CD4-positive, alpha-beta T cell (primary cell): ENCODE measurements at places on chromosomes 6 and 20.

DNA sequence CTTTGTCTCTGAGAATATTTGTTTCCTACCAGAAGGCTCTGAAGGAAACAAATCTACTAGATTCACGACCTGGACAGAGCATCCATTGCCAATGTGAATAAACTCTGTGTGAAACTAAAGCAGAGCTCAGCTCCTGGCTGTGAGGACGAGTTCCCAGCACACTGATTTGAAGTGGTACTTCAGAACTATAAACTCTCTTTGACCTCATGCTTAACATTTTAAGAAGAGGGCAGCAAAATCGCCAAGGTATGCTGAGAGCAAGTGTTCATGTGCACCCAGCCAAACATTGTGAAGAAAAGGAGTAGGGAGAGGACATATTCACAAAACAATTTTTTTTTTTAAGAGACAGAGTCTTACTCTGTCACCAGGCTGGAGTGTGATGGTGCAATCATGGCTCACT, 33.7 kb upstream of the ZNF133 start:
- no peak for DNase-seq

DNA sequence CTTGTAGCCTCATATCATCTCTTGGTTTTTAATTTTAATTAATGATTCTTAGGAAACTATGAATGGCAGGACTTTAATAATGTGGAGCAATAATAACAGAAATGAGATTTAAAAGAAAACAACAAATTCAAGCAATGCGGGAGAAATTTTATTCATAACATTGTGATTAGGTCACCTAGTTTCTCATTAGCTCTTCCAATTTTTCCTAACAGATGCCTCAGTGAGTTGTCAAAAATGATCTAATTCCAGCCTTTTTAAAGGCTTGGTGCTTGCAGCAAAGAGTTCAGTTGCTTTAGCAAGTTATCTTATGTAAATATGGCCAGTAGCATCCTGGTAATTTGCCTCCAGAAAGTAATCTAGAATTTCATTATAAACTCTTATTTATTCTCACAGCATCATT, 20.4 kb downstream of the PDE7B start:
- DNase-seq: no peak

GRCh38 chr6:56933650-56934049, 21.3 kb upstream of the BEND6 start:
- no peak for DNase-seq

- DNase-seq: no peak
These were observed 70.3 kb downstream of the PREP start for GRCh38 chr6:105332576-105332975.

GRCh38 chr6:125534430-125535263, 214.8 kb upstream of the HEY2 start:
- DNase-seq: no peak

- DNase-seq: no peak
These were observed 96.5 kb downstream of the SNAP25 start for GRCh38 chr20:10315138-10315537.

DNA sequence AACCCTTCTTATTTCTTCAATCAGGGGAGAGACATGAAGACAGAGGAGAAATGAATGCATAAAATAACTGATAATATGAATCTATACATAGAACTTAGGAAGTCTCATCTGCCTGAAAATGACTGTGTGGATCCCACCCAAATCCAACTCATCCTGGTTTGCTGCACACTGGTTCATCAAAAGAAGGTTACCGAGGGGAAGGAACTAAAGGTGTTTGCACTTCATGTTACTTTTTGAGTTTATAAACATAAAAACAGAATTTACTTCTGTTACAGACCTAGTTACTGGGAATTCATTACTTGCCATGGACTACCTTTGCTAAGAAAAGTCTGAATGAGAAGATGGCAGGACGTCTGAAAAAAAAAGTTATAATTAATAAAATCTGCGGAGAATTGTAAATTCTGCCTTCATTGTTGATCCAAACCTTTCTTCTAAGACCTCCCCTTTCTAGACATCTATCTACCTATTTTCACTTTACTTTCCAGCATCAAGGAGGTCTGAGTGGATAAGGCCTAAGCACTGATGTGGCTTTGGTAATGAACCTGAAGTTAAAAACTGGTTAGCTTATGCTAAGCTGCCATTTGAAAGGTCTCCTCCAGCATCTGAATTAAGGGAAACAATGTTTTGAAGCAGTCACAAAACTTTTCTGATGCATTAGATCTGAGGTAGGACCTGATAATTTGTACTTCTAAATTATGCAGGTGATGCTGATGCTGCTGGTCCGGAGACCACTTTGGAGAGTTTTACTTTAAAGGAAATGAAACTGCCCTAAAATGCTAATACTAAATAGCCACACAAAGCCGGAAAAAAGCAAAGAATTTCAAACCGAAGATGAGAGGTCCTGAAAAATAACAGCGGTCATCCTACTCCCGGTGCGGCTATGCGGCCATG, 84.0 kb downstream of the HFE start:
- DNase-seq: no peak

GRCh38 chr6:139597087-139597763, 222.8 kb upstream of the CITED2 start:
- DNase-seq: no peak

DNA sequence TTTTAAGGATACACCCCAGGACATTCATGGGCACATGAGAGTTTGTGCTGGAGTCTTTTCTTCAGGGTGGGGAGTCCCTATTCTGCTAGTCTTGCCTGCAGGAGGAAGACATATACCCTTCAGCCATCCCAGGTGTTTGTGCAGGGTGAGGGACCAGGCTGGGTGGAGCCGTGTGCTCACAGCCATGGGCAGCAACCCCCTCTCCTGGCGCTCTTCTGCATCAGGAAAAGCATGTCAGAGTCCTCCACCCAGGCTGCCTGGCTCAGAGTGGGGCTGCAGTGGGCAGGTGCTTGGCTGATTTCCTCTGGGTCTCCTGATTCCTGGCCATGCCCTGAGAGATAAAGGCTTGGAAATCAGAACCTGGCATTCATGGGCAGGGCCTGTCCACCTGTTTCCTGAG, 22.7 kb upstream of the MLN start:
- DNase-seq: no peak

GRCh38 chr6:38279423-38279822, 360.3 kb downstream of the BTBD9 start:
- DNase-seq: no peak

- DNase-seq: no peak
These were observed 22.7 kb upstream of the PRDM1 start for GRCh38 chr6:106063448-106063850.

DNA sequence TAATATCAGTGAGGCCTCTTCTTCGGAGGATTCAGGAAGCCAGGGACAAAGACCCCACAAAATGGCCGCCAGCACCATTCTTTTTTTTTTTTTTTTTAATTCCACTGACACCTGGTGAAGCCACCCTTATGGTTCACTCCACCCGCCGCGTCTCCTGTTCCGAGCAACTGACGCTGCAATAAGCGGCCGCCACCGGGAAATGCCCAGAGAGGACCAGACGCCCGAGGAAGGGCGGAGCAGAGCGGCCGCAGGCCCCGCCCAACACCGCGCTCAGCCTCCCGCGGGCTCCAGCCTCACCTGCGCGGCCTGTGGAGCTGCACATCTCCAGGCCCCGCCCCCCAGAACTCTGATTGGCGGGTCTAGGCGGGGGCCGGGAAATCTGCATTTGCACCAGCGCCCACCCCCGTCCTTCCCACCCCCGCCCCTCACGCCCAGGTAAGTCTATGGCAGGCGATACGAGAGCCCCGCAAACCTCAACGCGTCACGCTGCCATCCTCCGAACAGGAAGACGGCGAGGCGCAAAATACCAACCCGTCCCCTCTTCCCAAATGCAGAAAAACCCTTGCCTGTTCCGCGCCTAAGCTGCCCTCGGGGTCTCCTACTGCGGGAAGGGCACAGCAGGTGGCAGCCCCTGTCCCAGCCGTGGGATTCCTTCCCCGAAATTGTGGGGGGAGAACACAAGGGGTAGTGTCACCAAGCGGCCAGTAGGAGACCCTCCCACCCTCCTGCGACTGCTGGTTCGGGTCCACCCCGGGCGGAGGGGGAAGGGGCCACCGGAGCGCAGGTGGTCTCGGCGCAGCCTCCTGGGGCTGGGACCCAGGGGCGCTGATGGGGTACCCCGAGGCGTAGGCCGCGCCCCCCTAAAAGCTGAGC, 960 bp downstream of the ATP9A start:
- peak; percentile 2 for DNase-seq

GRCh38 chr20:49578436-49578835, 10.5 kb upstream of the PTGIS start:
- no peak for DNase-seq

DNA sequence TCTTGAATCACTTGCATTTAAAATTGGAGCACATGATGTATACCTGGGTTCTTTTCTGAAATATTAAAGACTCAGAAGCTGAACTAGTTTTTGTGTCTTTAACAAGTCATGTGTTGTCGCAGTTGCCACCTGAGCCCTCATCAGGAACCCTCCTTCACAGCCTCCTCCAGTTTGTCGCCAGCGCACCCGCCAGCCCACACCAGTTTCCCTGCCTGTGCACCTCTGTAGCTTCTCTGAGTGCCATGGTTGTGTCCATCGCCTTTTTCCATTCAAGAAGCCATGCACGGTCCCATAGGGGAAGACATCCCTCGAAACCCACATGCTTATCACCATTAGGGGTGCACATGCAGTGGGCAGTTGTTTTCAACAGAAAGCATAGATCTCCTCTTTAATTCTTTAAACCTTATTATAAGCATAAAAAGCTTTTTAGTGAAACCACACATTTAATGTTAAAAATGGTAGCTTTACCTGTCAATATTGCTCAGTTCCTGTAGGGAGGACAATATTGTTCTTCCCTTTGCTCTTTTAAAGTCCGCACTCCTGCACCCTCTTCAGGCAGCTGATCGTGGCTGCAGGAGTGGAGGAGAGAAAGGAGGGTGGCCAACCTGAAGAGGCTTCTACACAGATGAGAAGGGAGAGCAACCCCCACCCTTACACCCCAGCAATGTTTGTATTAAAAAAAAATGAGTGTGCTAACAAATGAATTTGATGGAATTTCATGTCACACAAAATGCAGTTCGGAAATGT, 121.9 kb downstream of the CFAP61 start:
- no peak for DNase-seq

GRCh38 chr20:46809706-46810360, 84.8 kb upstream of the EYA2 start:
- no peak for DNase-seq

GRCh38 chr20:32964575-32964974, 39.7 kb downstream of the SUN5 start:
- no peak for DNase-seq

DNA sequence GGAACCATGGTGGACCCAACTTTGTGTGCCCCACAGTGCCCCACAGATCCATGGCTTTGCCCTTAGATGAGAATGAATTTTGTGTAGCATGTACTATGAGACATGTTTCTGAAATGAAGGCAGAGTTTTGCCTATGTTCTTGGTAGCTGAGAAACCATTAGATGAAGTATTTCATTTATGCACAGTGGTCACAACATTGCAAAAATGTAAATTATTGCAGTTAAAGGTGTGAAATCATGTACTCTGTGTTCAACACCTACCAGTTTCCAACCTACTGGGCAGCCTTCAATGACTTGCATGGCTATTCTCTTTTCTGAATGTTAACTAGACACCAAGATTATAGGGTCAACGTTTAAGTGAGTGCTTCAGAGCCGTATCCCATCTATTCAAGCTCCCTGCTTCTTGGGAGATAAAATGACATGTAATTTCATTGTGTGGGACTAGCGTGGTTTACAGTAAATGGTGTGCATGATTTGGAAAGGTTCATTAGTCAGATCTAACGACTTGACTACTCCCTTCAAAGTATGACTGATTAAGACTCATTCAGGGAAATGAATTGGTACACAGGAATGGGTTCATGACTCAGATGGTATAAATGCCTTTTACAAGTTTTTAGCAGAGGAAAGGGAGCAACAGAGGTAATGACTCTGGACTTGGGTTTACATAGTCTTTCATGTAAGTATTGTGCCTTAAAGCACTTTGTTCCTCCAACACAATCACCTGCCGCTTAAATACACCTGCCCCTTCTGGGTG, 106.1 kb upstream of the AKIRIN2 start:
- DNase-seq: no peak

DNA sequence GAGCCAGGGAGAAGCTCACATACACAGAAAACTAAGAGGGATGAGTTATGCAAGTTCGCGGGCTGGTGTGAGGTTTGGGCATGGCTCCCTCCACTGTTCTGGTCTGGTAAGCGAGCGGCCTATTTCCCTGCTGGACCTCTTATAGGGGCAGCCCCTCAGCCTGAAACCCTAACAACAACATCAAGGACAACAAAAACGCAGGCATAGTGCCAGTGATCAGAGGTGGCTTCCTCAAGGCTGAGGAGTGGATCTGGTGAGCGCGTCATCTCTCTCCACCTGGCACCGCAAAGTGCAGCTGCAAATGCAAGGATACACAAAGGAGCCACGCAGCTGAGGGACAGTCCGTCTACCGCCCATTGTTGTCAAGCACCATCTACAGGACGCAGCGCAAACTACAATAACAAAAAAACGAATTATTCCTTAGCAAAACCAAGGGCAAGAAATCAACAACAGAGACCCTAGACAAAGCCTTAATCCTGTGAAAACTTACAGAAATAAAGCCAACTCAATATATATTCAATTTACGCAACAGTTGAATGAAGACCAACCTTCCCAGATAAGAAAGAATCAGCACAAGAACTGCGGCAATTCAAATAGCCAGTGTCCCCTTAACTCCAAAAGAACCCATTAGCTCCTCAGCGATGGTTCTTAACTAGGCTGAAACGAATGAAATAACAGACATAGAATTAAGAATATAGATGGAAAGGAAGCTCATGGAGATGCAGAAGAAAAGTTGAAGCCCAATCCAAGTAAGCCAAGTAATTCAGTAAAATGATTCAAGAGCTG, 9.2 kb upstream of the DEFB110 start:
- DNase-seq: no peak

DNA sequence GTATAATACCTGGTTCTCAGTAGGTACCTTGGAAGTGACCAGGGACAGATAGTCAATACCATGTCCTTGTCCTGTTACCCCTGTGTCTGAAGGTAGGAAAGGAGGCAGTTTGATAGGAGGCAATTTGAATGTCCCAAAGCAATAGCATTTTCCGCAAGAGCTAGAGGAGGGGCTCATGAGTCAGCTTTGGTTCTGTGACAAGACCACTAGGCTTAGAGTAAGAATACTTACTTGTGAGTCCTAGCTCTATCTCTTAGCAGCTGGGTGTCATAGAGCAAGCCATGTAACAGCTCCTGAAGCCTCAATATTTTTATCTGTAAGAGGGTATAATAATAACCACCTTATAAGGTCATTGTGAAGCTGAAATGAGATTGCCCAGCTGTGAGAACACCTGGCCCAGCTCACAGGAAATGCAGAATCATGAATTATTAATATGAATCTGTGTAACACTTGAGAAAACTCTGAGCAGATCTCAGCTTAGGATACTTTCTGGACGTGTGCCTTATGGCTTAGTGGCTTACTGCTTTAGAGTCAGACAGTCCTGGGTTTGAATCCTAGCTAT, 58.6 kb downstream of the DAAM2 start:
- DNase-seq: no peak
